ENCODE measurements at places on chromosomes 2 and 18.

GRCh38 chr2:2798337-2798736 lies 467.3 kb upstream of the MYT1L start:
- no peak for DNase-seq

DNA sequence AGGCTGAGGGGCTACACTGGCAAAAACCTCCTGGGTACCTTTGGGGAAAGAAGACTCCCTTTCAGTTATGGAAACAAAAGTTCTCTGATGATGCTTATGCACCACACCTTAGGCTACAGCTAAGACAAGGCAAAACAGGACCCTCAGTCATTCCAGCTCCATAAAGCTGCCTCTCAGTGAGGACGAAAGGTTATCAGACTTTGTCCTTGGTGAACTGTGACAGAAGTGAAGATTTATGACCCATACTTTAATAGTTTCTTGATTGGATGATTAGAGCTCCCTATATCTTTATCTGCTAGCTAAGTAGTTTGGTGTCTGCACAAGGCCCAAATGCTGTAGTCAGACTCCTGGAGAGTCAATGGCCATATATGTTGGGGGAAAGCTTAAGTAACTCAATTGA lies 40.6 kb upstream of the SPRED2 start:
- no peak for DNase-seq

- DNase-seq = no peak
These were observed 102.2 kb upstream of the MSH2 start for GRCh38 chr2:47300609-47301276.

DNA sequence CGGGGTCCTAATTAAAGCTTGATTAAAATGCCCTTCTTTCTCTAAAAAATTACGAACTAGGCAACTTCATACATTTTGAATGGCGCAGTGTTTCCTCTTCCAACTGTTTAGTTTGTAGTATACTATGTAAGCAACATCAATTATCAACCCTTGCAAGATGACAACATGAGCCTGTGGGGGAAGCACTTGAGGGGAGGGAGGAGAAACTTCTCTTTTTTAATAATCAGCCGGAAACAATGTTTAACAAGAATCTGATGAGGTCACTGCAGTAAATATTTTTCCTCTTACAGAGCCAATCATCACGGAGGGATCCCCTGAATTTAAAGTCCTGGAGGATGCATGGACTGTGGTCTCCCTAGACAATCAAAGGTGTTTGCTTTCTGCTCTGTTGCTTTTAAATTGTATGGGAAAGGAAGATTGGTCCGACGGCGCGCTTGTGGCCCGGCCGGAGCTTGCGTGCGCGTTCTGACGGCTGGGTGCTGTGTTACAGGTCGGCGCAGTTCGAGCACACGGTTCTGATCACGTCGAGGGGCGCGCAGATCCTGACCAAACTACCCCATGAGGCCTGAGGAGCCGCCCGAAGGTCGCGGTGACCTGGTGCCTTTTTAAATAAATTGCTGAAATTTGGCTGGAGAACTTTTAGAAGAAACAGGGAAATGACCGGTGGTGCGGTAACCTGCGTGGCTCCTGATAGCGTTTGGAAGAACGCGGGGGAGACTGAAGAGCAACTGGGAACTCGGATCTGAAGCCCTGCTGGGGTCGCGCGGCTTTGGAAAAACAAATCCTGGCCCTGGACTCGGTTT lies 5.3 kb upstream of the DLX1 start:
- no peak for DNase-seq

GRCh38 chr18:67386032-67386431 lies 130.5 kb downstream of the DSEL start:
- peak; percentile 36 for DNase-seq

DNA sequence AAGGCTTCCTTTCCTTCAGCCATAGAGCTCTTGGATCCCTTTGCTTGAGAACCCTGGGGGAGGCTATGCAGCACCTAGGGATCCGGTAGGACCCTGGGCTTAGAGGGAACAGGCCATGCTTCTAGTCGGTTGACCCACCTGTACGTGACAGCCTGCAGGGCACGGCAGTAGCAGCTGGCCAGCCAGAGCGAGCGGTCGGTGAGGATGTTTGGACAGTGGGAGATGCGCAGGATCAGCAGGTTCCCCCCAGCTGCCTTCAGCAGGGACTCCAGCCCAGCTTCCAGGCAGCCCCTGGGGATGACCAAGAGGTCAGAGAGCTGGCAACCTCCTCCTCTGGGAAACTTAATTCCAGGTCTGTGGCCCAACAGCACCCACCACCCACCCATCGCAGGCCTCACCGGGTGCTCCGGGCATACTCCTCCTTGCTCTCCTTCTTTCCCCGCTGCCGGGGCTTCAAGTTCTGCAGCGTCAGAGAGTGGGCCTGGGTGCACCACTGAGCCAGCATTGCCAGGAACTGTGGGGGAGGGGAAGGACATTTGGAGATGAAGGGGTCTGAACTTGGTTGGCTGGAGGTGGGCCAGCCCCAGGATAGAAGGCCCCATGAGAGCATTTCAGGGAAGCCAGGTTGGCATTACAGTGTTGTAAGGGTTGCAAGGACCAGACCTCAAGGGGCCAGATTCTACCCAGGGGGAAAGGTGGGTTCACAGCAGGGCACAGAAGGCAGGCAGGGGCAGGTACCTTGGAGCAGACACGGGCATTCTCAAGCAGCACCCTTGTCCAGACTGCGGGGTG lies 20.5 kb downstream of the FBXO41 start:
- DNase-seq = no peak

DNA sequence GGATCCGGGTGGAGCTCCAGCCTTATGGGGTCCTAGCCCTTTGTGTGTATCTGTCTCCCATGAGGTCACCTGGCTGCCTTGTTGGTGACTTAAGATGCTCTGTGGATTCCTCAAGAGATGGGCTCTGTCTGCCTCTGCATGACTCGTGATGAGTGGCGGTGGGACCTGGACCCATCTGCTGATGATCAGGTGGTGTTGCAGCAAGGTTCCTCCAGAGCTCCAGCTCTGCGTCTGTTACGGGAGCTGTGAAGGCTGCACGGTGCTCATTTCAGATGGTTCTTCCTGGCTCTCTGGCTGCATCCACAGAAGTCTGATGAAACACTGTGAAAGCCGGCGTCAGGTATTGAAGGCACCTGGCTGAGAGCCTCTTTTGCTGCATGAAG lies 2.4 kb downstream of the AGAP1 start:
- peak; percentile 46 for DNase-seq
